ENCODE measurements at places on chromosomes 1 and 21. TPM values are rescaled to one million over a fixed set of nuclear protein-coding genes. Genes with fewer than 3 reads are reported as not detected.

MEGF6 gene
- 15.6 TPM for polyA plus RNA-seq

PRKAA2 gene
- polyA plus RNA-seq = 54.4 TPM

ASB17 gene
- polyA plus RNA-seq = not detected

ICOSLG gene
- 10.6 TPM for polyA plus RNA-seq

AIRE gene
- polyA plus RNA-seq = 0.15 TPM

CFHR3 gene
- polyA plus RNA-seq = 1.7 TPM

PTPN7 gene
- polyA plus RNA-seq = 1.1 TPM

SPRR2G gene
- not detected for polyA plus RNA-seq

FCRL2 gene
- not detected for polyA plus RNA-seq

REG4 gene
- not detected for polyA plus RNA-seq

CD48 gene
- 2.1 TPM for polyA plus RNA-seq

SLC35E2B gene
- polyA plus RNA-seq = 37.7 TPM

USP21 gene
- 28.6 TPM for polyA plus RNA-seq

FMN2 gene
- polyA plus RNA-seq = 0.23 TPM

PERM1 gene
- 2.1 TPM for polyA plus RNA-seq

CNR2 gene
- polyA plus RNA-seq = 0.05 TPM

CFHR2 gene
- polyA plus RNA-seq = not detected
